ENCODE measurements at places on chromosomes 11 and 22.

- DNase-seq = peak; percentile 61
These were observed 107.8 kb downstream of the FAR1 start for GRCh38 chr11:13776134-13776815.

GRCh38 chr11:107710301-107710700, 1.6 kb downstream of the SLN start:
- DNase-seq = no peak

GRCh38 chr11:105226091-105226490, 86.5 kb upstream of the CARD18 start:
- no peak for DNase-seq

DNA sequence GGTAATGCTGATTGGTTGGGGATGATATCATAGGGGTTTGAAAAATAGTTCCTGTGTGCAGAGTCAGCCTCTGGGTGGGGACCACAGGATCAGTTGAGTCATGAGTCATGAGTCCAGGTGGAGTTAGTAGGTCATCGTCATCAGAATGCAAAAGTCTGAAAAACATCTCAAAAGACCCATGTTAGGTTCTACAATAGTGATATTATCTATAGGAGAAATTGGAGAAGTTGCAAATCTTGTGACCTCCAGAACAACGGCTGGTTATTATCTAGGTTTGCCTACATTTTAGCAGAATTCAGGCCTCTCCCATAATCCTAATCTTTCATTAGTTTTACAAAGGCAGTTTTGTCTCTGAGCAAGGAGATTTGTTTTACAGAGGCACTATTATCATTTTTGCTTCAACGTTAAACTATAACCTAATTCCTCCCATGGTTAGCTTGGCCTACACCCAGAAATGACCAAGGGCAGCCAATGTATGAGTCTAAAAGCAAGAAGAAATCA, 38.9 kb downstream of the MS4A2 start:
- DNase-seq = no peak

DNA sequence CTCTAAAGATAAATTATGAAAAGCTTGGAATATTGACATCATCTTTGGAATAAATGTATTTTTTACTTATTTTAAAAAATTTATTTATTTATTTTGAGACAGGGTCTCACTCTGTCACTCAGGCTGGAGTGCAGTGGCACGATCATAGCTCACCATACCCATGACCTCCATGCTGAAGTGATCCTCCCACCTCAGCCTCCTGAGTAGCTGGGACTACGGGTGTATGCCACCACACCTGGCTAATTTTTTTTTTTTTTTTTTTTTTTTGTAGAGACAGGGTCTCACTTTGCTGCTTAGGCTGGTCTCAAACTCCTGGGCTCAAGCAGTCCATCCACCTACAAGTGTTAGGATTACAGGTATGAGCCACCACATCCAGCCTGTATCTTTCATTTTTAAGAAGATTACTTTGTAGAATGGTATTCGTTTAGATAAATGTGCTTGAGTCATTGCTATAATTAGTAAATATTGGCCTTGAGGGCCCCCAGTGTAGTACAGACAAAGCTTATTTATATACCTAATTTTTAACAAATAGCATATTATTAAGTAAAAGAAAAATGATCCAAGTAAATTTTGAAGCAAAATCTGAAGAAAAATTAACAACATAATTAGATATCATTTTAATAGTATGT, 8.5 kb downstream of the SWAP70 start:
- DNase-seq = peak; percentile 14

DNA sequence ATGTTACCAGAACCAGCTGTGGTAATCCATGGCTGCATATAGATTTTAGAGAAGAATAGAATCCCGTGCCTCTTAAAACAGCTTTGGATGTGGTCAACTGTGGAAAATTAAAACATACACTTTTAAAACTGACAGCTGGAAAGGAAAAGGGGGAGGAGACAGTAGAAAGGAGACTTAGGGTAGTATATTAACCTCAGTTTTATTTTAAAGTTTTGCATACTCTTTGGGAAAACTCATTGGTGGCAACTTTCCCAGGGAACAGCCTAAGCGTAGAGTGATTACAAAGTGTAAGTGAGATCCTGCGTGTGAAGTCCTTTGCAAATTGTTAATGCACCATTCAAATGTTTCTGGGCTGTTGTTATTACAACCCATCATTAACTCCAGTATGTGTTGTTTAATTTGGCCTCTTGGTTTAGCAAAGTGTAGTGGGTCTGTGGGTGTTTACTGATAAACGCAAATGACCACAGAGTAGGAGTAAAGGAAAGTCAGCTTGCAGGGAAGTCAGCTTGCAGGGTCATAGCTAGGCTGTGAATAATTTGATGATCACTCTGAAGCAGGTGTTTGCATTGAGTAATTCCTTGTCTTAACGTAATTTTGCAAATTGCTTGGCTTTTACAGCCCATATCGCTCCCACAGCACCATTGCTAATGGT, 88.0 kb upstream of the DBX1 start:
- DNase-seq = peak; percentile 84

- no peak for DNase-seq
These were observed 46.4 kb upstream of the HORMAD2 start for GRCh38 chr22:30033901-30034300.

- no peak for DNase-seq
These were observed 4.2 kb downstream of the CAPN1 start for GRCh38 chr11:65185869-65186341.

DNA sequence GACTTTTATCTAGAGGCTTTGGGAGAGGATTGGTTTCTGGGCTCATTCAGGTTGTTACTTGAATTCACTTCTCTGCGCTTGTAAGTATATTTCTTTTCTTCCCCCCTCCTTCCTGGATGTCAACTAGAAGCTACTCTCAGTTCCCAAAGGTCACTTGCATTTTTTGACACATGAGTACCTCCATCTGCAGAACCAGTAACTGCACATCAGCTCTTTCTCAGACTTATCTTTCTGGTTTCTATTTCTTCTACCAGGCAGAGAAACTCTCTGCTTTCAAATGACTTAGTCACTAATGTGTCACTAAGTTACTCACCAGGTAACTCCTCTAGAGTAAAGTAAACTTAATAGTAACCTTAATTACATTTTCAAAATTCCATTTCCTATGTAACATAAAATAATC, 773.0 kb upstream of the LUZP2 start:
- DNase-seq = no peak

- no peak for DNase-seq
These were observed 12.7 kb upstream of the TREH start for GRCh38 chr11:118691926-118692830.

DNA sequence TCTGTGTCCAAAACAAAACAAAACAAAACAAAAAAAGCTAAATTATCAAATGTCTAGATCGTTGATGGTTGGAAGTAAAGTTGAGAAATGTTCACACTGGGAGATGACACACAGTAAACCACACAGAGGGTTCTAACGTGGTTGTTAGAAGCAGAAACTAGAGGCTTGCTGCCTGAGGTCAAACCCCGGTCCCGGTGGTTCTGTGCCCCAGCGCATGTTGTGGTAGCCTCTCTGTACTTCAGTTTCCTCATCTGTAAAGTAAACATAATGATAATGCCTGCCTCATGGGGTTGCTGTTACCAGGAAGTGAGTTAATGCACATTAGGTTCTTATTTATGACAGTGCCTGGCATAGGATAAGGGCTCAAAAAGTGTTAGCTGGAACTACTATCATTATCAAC, 33.4 kb downstream of the PPARA start:
- no peak for DNase-seq

GRCh38 chr22:38755155-38755910, 465 bp downstream of the SUN2 start:
- DNase-seq = peak; percentile 76

DNA sequence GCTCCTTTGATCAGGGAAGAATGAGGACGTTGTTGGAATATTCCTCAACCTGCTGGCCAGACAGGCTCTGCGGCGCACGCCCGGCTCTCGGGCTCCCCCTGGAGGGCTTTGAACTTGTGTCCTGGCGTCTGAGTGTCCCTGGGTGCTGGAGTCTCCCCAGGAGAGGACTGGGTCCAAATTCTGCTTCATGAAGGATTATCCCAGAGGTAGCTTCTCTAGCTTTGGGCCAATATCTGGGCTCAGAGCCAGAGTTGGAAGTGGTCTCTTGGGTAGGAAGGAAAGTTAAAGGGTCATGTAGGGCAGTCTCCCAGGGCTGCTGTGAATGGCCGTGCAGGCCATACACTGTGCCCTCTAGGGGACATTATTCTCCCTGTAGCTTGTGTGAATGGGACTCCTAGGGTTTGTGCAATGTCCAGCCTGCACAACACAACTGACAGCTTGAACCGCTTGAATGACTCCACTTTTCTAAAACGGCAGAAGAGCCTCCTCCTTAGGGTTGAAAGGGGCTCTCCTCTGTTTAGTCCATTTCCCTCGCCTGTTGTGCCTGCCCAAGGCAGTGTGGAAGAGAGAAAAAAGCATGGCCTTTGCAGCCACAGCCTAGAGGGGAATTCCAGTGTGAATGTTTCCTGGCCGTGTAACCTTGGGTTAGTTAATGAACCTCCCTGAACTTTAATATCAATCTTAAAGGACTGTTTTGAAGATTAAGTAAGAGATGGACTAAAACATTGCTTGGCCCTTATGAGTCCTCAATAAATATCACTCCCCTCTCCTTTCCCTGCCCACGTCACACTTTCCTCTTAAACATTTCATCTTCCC, 111.2 kb upstream of the THY1 start:
- peak; percentile 86 for DNase-seq

- DNase-seq = no peak
These were observed 115.1 kb downstream of the MPPED1 start for GRCh38 chr22:43526946-43527345.

- DNase-seq = peak; percentile 45
These were observed 212.9 kb downstream of the CADM1 start for GRCh38 chr11:115291325-115291724.

DNA sequence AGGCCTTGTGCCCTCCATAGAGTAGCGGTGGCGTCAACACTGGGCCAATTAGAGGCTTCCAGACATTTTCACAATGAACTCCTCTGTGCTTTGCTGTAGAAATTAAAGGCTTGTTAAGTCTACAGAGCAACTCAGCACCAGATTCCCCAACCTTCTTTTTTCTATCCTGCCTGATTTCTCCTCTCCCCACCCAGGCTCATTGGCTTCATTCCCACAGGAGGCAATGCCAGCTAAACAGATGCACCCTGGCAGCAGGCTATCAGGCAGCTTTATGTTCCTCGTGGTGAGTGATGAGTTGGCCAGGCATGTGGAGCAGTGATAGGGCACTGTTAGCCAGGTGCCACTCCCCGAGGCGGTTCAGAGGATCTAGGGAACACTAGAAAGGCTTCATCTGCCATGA, 4.8 kb downstream of the DIXDC1 start:
- DNase-seq = peak; percentile 36

GRCh38 chr11:134978388-134979088, 566.5 kb upstream of the B3GAT1 start:
- no peak for DNase-seq

DNA sequence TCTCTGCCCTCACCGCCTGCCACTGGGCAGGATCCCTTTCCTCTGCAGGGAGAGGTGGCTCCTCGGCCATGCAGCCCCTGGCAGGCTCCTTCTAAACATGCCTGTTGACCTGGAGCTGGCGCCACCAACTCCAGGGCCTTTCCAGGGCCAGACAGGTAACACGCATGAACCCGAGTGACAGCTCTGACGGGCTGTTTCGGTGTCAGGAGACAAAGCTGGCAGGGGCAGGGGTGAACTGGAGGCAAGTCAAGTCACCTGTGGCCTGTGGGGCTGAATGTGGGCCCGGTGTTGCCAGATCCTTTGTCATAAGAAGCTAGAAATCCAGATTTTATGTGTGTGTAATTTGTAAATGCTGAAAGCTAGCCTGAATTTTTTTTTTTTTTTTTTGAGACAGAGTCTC, 11.3 kb downstream of the C22orf23 start:
- DNase-seq = no peak

DNA sequence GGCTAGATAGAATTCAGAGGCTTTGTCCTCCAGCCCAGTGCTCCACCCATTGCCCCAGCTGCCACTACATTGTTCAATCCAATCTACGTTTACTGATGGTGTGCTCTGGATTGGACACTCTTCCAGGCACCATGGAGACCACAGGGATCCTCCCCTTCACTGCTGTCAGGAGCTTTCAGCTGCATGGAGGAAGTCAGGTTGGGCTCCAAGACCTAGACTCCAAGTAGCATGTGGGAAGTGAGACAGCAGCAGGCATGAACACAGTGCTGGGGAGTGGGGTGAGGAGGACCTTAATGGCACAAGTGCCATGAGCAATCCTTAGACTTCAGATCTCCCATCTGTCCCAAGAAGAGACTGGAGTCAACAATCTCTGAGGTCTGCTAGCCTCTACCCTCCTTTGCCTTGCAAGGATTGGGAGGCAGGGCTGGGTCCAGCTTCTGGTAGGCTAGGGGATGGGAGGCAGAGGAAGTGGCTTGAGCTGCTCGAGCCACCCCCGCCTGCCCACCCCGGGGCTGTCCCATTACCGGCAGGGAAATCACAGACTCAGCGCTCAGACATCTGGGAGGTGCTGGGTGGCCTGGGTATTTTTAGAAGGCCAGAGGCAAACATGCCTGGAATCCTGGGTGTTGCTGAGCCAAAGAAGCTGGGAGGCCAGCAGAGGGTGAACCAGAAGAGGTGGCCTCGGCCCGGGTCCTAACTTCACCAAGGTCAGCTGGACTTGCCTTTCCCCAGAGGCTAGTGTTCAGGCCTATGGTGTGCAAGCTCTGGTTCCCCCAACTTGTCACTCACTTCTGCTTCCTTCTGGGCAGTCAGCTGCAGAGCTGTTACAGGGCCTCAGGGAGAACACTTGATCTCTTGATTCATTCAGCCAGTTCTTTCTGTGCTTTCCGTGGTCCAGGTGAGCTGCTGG, 15.2 kb upstream of the FCHSD2 start:
- DNase-seq = no peak

DNA sequence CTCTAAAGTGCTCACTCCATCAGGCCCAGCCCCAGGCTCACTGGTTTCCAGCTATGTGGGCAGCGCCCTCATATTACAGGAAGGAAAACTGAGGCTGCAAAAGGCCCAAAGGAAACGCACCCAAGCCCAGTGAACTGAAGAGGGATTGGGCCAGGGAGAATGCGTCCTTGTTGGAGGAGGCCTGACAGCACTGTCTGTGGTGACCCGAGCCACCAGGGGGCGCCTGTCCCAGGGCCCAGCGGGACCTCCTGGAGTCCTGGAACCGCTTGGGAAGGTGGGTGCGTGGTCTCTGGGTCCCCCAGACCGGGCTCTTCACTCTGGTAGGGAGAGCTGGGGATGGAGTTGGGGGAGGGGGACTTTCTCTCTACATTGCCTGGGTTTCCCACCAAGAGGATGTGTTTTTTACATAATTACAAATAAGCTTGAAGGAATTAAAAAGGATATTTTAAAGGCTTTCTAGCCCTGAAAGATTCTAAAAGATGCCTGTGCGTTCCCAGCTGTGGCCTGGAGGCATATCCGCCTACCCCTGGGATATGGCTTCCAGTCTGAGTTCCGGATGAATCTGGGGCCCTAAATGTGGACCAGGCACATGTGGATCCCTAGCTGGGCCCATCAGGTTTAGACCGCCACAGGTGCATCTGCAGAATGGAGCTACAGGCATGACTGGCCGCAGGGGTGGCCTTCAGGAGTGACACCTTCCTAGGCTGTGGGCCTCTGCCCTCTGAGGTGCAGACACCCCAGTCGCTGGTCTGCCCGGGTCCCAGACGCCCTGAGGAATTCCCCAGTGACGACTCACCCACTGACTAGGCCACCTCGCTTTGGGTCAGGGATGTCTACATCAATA, 4.2 kb downstream of the SPI1 start:
- peak; percentile 81 for DNase-seq

Data from NCI-H69 (cell line).